IMR-90 (cell line): ENCODE measurements at places on chromosomes 7 and 10. TPM values are rescaled to one million over a fixed set of nuclear protein-coding genes. Genes with fewer than 3 reads are reported as not detected.

LBX1 gene
- not detected in 2 replicates for total RNA-seq

AMZ1 gene
- total RNA-seq, result 0.54 and 0.83 TPM in 2 replicates

IGFBP1 gene
- total RNA-seq, result not detected in 2 replicates

ZNF248 gene
- total RNA-seq, result 5.7 and 6.7 TPM in 2 replicates

TEX47 gene
- total RNA-seq, result not detected in 2 replicates

HPSE2 gene
- not detected in 2 replicates for total RNA-seq

MYL10 gene
- total RNA-seq, result not detected in 2 replicates

SDK1 gene
- 1.1 and 1.6 TPM in 2 replicates for total RNA-seq

DNA sequence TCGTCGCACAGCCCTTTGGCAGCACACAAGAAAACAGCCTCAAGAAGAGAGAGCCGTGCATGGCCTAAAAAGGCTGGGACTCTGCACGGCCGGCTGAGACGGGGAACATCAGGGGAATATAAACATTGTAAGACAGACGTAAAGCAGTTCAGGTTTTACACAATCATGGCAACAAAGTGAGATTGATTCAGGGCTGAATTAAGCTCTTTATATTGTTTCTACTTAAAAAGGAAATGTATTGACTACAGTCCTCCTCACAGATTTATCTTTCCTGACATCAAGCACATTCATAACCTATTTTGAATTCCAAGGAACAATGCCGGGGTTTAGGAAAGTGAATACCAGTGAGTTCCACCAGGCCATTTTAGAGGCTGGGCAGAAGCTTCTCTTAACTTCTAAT, 25.2 kb downstream of the SORBS1 start:
- H3K4me3 ChIP-seq, result no peak overlapping the region
- H3K36me3 ChIP-seq, result no peaks in the 10 kb centered on the region
- H3K27ac ChIP-seq, result no peak overlapping the region
- no peaks in the 10 kb centered on the region for H3K27me3 ChIP-seq
- no peaks in the 10 kb centered on the region for H3K4me1 ChIP-seq

DNA sequence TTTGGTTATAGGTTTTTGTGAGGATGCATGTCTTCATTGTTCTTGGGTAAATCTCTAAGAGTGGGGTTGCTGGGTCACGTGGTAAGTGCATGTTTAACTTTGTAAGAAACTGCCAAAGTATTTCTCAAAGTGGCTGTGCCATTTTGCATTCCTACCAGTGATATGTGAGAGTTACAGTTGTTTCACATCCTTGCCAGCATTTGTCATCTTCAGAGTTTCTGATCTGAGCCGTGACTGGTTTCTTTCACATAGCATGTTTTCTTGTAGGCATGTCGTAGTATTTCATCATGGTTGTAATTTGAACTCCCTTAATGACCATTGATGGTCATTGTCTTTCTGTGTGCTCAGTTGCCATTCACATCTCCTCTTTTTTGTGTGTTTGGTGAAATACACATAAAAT, 286.0 kb downstream of the RNLS start:
- no peak overlapping the region for H3K4me3 ChIP-seq
- H3K27ac ChIP-seq, result no peak overlapping the region
- peak; percentile 4 for DNase-seq
- peaks cover 3% of the 10 kb centered on the region; the same call in 1 of the 2 replicates for H3K4me1 ChIP-seq
- H3K27me3 ChIP-seq, result no peaks in the 10 kb centered on the region

DNA sequence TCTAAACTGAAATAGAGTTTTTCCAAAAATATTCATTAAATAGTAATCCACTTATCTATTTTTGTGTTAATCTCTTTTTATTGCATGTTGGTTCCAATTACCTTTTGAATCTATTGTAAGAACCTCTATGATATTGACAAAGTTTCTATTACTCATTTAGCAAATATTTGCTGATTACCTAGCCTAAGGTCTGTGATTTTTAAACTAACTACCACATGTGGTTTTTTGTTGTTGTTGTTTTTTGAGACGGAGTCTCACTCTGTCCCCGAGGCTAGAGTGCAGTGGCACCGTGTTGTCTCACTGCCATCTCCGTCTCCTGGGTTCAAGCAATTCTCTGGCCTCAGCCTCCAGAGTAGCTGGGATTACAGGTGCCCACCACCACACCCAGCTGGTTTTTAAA, 2.0 kb upstream of the ASB13 start:
- DNase-seq, result no peak
- H3K27ac ChIP-seq, result no peak overlapping the region
- no peak overlapping the region for H3K4me3 ChIP-seq
- H3K27me3 ChIP-seq, result peaks cover 13% of the 10 kb centered on the region

DNA sequence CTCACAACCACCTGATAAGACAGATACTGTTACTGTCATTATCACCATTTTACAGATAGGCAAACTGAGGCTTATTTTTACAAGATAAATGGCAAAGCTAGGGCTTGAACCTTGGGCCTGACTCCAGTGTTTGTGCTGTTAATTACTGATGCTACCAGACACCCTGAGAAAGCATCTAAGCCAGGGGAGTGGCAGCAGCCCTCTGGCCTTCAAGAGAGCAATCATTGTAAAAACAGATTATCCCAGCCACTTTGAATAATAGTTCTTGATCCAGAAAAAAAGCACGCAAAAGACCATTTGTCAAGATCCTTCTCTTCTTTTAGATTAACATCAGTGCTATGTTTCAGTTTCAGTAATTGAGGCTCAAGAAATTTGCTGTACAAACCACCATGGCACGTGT, 109.5 kb downstream of the PLCE1 start:
- no peaks in the 10 kb centered on the region for H3K36me3 ChIP-seq
- H3K27me3 ChIP-seq, result peaks cover 2% of the 10 kb centered on the region; the same call in 1 of the 2 replicates
- no peak for DNase-seq
- no peak overlapping the region for H3K27ac ChIP-seq

DNA sequence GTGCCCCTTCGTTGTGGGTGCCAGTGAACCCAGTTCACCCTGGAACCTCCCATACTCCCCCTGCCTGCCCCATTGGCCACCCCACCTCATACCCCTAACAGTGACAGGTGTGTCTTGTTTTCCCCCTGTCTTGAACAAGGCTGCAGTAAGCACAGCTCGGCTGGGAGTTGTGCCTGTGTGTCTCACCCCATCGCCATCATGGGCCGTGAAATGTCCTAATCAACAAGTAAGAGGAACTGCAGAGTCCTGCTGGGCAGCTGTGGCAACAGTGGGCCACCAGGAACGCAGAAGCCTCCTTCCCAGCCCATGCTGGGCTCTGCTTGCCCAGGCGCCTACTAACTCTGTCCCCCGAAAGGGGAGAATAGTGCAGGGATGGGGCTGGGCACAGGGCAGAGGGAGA, 91.6 kb downstream of the C10orf105 start:
- no peak for DNase-seq
- H3K4me3 ChIP-seq, result no peak overlapping the region
- H3K27me3 ChIP-seq, result peaks cover 49% of the 10 kb centered on the region
- H3K36me3 ChIP-seq, result no peaks in the 10 kb centered on the region

DNA sequence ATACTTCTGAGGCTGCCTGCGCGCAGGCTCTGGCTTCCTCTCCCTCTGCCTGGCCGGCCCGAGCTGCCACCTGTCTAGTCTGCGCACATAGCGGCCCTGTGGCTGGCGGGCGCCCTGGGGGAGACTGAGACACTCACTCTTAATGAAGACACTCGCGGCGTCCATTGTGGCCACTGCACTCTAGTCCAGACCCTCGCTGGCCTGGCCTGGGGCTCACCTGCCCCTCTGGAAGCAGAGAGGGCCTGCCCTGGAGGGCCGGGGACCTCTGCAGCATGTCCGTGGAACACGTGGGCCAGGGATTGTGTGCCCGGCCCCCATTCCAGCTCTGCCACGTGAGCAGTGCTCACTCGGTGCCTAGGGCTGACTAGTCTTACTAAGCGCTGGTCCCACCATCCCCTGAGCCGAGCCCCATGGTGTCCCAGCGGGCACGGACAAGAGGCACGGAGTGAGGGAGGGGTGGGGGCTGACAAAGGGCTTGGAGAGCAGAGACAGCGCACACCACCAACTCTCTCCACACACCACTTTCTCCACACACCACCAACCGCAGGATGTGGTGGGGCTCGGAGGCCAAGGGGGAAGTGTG, 149.3 kb downstream of the ELFN1 start:
- H3K36me3 ChIP-seq, result no peaks in the 10 kb centered on the region
- H3K27ac ChIP-seq, result no peak overlapping the region
- peaks cover 2% of the 10 kb centered on the region; the same call in 1 of the 2 replicates for H3K4me1 ChIP-seq
- no peak for DNase-seq
- no peaks in the 10 kb centered on the region for H3K27me3 ChIP-seq
- H3K4me3 ChIP-seq, result no peak overlapping the region

- no peak within 1 kb of the TSS for H3K4me3 ChIP-seq
- no peaks in the 10 kb centered on the region for H3K4me1 ChIP-seq
- no peak for DNase-seq
- no peaks in the 10 kb centered on the region for H3K36me3 ChIP-seq
- no peak within 1 kb of the TSS for H3K27ac ChIP-seq
- peaks cover 25% of the 10 kb centered on the region for H3K27me3 ChIP-seq
These were observed at the start of gene SUN3 for GRCh38 chr7:48028938-48029337. Gene SUN3, minus strand, starts transcription at chr7:48029107. Its CDS starts 169 bp downstream, at chr7:48028938.

GRCh38 chr7:91668217-91668616, 212.3 kb downstream of the MTERF1 start:
- no peak overlapping the region for H3K27ac ChIP-seq
- no peak overlapping the region for H3K4me3 ChIP-seq
- no peak for DNase-seq
- no peaks in the 10 kb centered on the region for H3K27me3 ChIP-seq

DNA sequence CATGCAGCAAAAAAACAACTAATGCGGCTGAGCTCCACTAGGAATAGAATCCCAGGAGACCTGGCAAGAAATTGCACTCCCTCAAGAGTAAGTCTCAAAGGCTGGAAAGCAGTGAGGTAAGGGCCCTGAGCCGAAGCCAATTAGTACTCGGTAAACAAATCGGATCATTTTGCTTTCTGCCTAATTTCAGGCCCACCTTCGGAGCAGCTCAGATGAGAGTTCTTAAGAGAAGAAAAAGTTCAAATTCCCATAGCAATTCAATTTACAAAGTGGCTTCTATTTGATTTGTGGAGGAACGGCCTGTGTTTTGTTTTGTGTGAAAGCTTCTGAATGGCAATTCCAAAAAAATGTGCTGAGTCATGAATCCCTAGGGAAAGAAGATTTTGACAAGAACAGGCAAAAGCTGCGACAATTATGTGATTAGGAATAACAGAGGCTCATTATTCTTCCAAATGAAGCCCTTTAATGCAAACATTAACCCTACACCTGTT, 60.9 kb downstream of the SLC16A9 start:
- no peak overlapping the region for H3K4me3 ChIP-seq
- no peak overlapping the region for H3K27ac ChIP-seq
- H3K36me3 ChIP-seq, result no peaks in the 10 kb centered on the region

DNA sequence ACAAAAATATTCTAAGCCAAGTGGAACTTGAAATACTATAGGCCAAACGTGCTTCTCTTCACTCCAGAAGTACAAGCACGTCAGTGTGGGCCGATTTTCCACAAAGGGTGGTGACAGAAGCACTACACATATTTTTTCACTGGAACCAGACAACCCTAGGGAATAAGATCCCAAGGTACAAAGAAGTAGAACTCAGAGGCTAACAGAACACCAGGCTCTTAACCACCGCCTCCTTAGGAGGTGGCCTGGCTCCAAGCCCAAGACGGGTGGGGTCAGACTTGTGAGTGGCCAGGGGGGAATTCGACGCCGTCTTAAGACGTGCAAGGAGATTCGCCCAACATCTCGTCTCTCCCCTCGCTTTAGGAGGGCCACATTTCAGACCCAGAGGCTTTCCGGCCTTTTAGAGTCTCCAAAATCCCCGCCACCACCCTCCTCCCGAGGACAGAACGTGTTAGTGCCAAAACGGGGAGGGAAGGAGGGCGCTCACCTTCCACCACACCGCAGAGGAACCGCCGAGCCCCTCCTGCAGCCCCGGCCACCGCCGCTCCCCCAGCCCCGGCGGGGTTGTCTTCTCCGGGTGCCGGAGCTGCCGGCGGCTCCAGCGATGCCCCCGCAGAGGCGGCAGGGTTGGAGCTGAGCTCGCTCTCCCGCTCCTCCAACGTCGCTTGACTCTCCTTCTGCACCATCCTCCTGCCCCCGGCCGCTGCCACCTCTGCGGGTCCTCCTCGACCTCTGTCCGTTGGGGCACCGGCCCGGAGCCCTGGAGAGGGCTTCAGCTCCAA, 716 bp downstream of the OGA start:
- H3K36me3 ChIP-seq, result peaks cover 2% of the 10 kb centered on the region
- peak; percentile 95 for DNase-seq
- peaks cover 6% of the 10 kb centered on the region for H3K4me1 ChIP-seq
- H3K27ac ChIP-seq, result peak overlapping the region; percentile 90
- H3K27me3 ChIP-seq, result no peaks in the 10 kb centered on the region
- peak overlapping the region; percentile 70 for H3K4me3 ChIP-seq

DNA sequence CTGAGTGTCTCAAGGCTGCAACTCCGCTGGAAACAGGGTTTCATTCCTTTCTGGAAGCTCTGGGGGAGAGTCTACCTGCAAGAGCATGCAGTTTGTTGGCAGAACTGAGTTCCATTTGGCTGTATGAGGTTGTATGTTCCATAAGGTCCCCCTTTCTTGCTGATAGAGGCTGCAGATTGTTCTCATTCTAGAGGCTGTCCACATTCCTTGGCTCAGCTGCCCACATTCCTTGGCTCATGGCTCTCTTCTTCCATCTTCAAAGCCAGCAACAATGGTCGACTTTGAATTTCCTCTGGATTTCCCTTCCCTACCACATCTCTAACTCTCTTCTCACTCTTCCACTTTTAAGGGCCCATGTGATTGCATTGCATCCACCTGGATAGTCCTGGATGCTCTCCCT, 147.3 kb upstream of the CDCA7L start:
- no peak for DNase-seq
- peaks cover under 1% of the 10 kb centered on the region; the same call in 1 of the 2 replicates for H3K27me3 ChIP-seq
- H3K4me3 ChIP-seq, result no peak overlapping the region
- H3K36me3 ChIP-seq, result no peaks in the 10 kb centered on the region
- no peak overlapping the region for H3K27ac ChIP-seq
